ENCODE measurements at places on chromosomes 5 and 9.

DNA sequence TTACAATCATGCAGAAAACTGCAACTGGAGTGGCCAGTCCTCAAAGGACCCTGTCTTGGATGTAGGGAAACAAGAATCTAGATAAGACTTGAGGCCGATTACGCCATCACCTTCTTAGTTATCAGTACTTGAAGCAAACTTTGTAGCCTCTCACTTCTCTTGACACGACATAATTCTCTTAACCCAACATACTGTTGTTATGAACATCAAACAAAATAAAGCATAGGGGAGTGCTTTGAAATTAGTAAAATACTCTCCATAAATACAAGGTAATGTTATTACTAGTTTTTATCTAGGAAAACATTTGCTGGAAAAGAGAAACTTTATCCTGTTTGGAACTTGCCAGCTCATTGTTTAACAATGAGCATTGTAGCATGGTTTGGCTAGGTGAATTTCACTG, 574.9 kb upstream of the DMAC1 start:
- no peak for DNase-seq

- DNase-seq = no peak
These were observed 209.3 kb upstream of the PPP1R2B start for GRCh38 chr5:156640691-156641241.

DNA sequence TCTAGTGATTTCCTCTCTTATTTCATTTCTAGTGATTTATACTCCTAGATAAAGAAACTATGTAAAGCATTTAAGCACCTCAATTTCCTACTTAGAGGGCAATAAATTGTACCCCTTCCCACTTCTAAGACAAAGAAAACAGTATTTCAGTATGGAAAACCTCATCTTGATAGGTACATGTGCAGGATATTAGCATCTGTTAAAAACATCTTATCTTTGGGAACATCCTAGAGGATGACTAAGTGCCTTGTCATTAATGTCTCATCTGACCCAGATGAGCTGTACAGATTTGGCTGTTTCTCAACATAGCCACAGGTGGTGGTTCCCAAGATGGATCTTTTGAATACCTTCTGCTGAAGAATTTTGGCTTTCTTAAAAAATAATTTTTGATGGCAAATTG, 5.7 kb downstream of the MEGF10 start:
- DNase-seq = no peak

GRCh38 chr5:132270706-132271105, 13.2 kb downstream of the PDLIM4 start:
- DNase-seq = no peak

- no peak for DNase-seq
These were observed 125.1 kb downstream of the ESM1 start for GRCh38 chr5:54860321-54860720.

- DNase-seq = no peak
These were observed 28.7 kb downstream of the DNAJC21 start for GRCh38 chr5:34957857-34958690.

GRCh38 chr9:105661011-105661410, 1.2 kb upstream of the TAL2 start:
- DNase-seq = no peak

DNA sequence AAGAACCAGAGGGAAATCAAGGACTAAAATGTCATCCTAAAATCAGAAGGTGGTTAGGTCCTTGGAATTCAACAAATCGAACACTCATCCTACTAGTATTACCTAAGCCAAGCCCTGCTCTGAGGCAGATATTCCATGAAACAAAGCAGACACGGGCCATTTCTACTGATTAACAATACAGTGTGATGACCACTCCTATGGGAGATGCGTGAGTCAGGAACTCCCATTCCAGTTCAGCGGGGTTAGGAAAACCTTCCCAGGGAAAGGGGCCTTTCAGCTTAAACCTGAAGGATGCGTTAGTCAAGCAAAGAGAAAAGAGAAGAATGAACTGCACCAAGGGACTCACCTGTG, 117.8 kb upstream of the LHFPL2 start:
- DNase-seq = no peak

DNA sequence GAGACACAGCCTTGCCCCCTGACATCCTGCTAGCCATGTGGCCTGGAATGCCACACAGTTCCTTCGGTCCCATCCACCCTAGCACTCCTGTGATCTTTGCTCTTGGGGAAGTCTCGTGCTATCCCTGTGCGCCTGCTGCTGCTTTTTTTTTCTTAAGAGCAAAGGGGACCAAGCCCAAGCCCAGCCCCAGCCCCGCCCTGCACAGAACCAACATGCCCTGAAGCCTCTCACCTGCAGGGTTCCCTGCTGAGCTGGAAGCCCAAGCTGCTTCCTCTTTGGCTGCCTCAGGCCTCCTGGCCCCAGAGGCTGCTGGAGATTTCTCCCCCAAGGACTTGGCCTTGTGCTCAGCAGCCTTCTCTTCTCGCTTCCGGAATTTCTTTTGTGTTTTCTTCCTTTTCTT, 1.8 kb downstream of the SURF6 start:
- no peak for DNase-seq

- no peak for DNase-seq
These were observed 125.1 kb downstream of the C9orf50 start for GRCh38 chr9:129495620-129496472.

- DNase-seq = no peak
These were observed 268.9 kb downstream of the PIK3R1 start for GRCh38 chr5:68484307-68485068.

GRCh38 chr5:180516440-180516839, 22.3 kb downstream of the CNOT6 start:
- DNase-seq = no peak

- no peak for DNase-seq
These were observed 1061.0 kb downstream of the NR2F1-AS1 start for GRCh38 chr5:92519811-92520632.

DNA sequence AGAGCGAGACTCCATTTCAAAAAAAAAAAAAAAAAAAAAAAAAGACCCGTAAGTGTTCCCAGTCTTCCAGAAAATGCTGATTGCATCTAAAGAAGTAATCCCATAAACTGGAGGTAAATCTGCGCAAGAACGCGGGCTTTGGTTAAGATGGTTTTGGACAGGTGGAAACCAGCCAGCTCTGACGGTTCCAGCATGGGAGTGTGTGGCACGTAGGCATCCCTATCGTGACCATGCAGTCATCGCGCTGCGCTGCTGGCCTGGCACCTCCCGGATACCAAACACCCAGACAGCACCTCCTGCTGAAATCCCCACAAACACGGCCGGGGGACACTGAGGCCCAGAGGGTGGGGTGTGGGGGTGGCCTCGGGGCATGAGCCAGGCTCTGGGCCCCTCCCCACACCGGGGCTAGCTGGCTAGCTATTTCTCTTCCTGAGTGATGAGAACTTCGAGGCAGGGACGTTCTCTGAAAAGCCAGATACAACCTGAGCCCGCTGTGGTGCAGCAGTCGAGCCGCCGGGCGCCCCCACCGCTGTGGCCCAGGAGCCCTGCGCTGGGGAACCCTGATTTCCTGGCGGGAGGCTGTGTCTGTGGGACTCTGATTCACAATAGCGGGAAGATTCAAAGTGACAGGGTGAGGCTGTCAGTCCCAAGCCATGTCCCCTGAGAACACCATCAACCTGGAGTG, 32.2 kb upstream of the NOTCH1 start:
- no peak for DNase-seq

DNA sequence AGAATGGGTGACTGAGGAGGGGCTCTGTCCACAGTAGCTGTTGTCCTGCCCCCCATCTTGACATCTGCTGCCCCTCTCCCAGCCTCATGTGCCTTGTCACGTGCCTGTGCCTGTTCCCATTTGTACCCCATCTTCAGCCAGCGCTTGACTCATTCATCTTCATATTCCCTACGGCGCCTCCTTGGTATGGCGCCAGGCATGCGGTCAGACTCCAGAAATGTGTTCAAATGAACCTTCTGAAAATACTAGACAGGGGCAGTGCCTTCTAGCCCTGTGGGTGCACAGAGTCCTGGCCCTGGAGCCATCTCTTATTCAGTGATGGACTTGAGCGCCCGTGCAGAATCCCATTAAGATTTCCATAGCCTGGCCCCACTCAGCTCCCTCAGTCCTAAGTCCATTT, 46.2 kb downstream of the CFAP77 start:
- no peak for DNase-seq

DNA sequence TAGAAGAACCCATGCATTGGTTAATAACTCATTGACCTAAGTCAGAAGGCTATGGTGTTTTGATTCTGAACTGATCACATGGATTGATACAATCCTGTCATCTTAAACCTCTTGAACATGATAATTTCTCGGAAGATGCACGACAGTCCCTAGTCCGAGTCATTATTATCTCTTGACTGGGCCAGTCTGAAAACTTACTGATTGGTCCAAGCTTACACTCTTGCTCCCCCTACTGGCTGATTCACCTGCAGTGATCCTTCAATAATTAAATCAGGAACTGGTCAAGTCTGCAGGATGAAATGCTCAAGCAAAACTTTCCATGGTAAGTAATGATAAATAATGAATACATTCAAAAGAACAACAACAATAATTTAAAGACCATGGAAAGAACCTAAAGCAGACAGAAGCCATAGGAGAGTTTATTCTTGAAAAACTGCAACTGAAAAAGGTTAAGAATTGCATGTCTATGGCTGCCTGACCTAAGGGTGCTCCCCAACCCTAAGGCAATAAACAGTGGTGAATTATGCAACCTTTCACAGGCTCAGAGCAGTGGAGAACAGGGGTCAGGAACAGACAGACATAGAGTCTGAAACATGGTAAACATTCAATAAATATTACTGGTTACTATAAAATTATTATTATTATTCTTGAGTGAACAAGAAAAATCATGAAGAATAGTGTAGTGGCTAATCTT, 79.3 kb downstream of the BRINP1 start:
- DNase-seq = no peak

- no peak for DNase-seq
These were observed 156.5 kb downstream of the ASTN2 start for GRCh38 chr9:117258184-117258866.

DNA sequence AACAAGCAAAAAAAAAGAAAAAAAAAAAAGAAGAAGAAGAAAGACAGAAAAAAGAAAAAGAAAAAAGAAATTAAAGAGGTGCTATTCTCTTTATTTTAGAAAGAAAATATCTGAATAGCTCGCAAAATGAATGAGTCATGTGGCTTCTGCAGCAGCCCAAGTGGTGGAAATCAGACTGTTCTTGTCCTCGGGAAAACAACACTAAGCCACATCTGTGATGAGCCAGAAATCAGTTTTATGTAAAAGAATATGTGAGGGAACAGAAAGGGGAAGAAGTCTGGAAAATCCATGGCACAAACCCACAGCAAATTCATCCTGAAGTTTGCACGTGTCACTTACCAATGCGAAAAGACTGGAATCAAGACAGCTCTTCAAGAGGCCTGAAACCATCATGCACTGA, 118.7 kb upstream of the GAS1 start:
- DNase-seq = no peak

Measured in GF-D8 (cell line).